ENCODE measurements at places on chromosomes 7 and 10.

DNA sequence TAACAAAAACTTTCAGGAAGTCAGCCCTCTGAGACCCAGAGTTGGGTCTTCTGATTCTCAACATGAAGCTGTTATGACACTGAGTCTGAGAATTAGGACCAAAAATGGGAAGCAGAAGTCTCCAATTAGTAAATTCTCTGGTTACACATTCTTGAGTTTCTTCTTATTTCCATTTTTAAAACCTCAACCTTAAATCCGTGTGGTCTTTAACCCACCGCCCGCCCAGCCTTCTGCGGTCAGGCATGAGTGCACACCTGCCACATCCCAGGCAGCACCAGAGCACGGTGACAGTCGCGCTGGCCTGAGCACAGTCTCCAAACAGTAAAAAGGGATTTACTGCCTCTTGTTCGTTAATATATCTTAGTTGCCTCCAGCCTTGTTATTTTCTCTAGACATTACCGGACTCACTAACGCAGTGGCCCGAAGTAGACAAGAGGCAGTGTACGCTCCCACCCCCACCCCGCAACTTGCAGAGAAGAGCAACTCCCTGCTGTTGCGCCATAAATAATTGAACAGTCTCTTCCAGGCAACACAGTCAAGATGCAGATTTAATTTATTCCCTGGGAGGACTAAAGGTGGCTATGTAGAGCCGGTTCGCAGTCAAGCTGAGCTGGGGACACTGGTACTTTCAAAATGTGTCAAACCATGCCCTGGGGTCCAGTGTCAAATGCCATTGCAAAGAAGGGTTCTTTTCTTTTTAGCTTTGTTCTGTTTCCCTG lies 147.0 kb upstream of the CELF2 start:
- no peak for DNase-seq

- DNase-seq: no peak
Measured at GRCh38 chr10:3469639-3470020, 297.0 kb upstream of the PITRM1 start.

DNA sequence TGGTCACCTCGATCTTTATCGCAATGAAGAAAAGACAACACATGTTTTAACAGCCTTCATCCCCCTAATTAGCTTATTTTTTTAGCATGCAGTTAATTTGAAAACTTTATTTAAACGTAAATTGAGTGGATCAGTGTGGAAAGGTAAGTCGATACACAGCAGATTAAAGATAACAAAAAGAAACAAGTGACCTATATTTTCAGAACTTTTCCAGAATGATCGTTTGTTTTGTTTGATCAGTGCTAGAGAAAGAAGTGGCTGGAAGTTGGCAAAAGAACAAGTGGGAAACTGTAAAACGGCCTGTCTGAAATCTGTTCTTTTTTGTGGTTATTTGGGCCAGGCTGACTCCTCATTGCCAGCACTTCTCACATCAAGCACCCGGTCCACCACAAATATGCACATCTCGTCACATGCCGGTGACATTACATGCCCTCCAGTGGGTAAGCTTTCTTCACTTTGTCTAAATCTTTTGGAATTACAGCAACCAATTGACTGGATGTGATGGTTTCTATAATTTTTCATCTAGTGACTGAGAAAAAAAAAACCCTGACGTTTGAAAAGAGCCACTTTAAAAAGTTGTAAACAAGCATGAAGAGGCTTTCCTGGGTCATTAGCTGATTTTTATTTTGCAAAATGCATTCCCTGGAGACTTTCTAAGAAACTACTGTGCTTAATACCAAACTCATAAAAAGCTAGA lies 33.2 kb downstream of the C7orf33 start:
- no peak for DNase-seq

DNA sequence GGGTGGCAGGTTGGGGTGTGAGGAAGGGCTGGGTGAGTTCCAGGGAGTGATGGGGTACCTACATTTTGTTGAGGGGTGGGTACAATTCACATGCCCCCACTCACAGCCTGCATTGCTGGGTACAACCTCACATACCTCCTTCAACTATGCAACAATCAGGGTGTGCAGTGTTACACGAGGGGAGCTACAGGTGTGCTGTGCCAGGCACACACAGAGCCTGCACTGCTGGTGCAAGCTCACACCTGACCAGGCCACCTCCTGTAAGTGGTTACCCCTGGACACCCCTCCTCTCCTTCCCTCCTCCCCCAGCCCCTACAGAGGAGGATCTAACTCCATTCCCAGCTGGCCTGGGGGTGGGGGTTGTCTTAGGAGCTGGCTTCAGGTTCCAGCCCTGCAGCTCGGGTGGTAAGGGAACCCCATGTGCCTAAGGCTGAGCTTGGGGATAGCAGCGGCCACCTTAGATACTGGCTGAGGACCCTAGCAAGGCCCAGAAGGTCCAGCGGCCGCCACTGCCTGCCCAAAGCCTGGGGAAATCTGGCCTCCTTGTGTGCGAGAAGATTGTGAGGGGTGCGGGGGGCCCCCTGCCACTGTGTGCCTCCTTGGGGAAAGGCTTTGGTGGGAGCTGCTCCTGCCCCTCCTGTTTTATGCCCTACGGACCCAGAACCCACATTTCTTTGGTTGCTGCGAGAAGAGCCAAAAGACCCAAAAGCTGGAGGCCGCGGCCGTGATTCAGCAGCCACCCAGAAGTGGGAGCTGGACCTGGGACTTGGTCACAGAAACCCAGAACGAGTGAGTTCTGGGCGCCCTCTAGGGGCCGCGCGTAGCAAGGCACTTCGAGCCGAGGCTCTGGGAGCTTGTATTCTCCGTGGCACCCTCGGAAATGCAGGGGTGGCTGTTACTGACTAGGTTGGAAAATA lies 10.8 kb downstream of the TLX1 start:
- peak; percentile 77 for DNase-seq

GRCh38 chr10:110045772-110046171 lies 38.0 kb downstream of the ADD3 start:
- no peak for DNase-seq

DNA sequence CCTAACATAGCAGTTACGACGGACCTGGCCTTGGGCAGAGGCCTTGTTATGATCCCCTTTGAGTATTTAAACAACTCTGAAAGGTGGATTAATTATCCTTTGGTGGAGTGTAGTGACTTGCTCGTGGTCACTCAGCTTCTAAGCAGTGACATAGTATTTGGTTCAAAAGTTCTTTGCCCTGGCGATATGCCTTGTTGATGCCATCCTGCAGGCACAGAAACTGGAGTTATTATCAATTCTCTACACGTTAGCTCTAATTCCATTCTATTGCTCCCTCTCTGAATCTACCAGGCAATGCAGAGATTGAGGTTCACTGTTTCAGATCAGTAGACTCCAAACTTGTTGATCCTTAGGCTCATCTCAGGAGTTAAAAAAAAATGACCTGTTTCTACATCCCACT lies 32.5 kb upstream of the ELMO1 start:
- no peak for DNase-seq

DNA sequence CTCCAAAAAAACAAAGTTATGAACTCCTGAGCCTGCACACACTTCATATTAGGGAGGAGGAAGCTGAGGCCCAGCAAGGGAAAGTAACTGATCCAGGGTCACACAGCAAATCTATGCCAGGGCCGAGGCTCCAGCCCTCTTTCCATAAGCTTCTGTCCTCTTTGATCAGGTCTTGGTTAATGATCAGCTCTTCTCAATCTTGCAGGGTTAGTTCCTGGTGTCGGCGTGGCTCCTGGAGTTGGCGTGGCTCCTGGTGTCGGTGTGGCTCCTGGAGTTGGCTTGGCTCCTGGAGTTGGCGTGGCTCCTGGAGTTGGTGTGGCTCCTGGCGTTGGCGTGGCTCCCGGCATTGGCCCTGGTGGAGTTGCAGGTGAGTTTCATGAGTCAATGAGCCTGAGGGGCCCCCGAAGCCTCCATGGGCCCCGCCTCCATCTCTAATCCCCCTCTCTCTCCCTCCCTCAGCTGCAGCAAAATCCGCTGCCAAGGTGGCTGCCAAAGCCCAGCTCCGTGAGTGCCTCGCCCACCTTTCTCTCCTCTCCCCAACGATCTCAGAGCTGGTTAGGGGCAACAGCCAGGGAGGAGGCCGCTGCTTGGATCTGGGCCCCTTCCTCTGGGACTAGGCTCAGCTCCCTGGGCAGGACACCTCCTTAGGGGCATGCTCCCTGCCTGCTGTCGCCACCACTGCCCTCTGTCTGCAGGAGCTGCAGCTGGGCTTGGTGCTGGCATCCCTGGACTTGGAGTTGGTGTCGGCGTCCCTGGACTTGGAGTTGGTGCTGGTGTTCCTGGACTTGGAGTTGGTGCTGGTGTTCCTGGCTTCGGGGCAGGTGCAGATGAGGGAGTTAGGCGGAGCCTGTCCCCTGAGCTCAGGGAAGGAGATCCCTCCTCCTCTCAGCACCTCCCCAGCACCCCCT lies 23.7 kb upstream of the LIMK1 start:
- DNase-seq: peak; percentile 72

DNA sequence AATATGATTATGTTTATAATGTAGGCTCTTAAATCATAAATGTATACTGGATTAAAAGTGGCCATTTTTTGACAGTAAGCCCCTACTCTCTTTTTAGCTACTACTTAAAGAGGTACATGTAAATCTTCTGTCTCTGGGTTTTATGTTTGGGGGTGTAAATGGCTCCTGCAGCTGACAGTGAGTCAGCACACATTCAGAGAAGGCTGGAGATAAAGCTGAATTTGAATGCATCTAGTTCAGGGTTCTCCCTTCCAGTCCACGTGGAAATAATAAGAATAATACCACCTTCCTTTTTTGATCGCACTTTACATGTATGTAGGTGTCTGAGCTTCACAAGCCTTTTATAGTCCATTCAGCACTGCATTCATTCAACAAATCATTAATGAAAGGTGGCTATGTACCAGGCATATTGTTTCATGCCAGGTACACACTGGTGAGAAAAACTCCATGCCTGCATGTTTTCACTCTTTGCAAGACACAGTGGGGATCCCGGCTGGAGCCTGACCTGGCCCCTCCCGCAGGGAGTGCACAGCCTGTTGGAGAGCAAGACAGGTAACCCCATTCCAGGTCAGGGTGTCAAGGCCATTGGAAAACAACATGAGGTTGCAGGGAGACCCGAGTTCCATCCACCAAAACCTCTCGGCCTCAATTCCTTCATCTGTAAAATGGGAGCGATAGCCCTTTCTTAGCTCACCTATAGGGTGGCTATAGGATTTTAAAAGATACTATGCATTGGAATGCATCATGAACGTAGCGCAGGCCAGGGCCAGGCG lies 107.5 kb upstream of the ANLN start:
- DNase-seq: no peak

- no peak for DNase-seq
Measured at GRCh38 chr7:16320099-16320660, 101.2 kb downstream of the CRPPA start.

GRCh38 chr10:5943536-5943935 lies 33.8 kb downstream of the IL15RA start:
- DNase-seq: peak; percentile 87

DNA sequence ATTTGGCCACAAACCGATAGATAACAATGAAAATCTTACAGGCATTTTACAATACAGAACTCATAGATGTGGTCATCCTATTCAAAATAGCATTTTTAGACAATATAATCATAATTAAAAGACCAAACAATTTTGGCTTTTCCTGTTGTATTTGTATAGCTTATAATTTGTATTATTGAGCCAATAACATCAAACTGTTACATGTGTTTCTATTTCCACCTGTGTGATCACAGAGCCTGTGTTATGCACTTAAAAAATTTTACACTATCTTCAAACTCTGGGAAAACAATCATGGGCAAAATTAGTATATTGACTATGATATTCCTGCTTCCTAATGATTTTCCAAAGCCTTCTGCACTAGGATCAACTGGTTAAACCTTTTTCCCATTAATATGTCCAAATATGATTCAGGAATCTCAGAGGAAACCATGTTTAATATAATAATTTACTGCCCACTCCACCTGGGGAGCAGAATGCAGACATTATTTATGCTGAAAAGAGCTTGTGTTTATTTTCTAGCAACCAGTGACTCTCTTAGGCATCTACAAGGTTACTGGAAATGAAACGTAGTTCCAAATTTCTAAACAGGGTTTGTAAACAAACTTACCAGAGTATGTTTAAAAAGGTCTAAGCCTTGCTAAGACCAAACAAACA lies 1.7 kb downstream of the RHOBTB1 start:
- no peak for DNase-seq

- DNase-seq: no peak
Measured at GRCh38 chr7:142459551-142459963, 201.7 kb upstream of the PRSS58 start.

DNA sequence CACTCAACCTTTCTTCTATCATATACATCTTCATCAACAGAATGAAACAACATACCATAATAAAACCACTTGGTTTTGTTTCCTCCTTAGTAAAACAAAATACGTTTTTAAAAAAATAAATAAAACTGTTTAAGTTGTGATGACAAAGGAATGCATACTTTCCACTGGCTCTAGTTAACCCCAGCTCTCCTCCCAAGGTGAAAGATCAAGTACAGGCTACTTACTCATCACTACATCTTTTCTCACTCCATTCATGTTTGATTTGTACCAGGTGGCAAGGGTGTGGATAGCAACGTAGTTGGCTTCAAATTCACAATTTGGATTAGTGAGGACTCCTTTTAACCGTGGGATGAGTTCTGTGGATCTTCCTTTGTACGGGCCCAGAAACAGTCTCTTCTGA lies 14.7 kb downstream of the OGA start:
- DNase-seq: no peak

GRCh38 chr10:92832998-92833650 lies 15.2 kb upstream of the EXOC6 start:
- DNase-seq: no peak

GRCh38 chr7:112410092-112410491 lies 40.2 kb upstream of the IFRD1 start:
- no peak for DNase-seq

DNA sequence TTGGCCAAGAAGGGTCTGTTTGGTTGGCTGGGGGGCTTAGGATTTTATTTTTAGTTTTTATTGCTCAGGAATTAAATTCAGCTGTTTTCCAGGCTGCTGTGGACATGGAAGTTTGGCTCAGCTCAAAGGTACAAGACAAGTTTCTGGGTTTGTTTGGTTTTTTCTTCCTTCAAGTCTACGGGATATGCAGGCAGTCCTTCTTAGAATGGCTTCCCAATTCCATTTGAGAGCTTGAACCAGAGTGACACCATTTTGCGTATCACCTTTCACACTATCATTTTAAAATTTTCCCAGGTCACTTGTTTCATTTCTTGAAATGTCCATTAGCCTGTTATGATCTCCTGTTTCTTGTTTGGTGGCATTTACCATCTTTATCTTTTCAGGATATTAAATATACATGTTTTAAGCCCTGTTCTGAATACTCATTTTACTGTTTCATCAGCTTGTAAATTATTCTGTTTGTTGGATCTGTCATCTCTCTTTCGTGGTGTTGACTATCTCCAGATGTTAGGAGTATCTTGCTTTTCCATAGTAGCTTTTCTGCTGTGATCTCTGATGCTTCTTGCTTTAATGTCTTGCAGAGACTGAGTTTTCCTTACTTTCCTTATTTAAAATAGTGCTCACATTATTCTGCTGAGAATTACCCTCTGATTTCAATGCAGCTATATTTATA lies 9.4 kb upstream of the TMEM168 start:
- DNase-seq: no peak

GRCh38 chr10:6067457-6067856 lies 5.3 kb upstream of the IL2RA start:
- DNase-seq: no peak

DNA sequence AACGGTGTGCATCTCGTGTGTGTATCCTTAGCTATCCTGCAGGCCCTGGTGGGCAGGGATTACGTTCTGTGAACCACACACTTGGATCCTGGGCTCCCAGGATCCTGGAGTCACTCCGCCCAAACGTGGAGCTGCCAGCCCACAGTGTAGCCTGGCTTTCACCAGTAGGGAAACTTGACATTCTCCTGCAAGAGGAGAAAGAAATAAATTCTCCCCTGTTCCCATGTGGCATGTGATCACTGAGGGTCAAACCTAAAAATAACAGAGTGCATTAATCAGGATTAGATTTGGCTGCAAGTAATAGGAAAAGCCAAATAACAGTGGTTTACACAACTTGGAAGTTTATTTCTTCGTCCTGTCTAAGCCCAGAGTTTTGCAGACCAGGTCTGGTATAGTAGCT lies 32.3 kb downstream of the PALD1 start:
- DNase-seq: no peak
